ENCODE measurements at places on chromosomes 16 and 17.

- no peak for DNase-seq
These were observed 19.1 kb downstream of the SMYD4 start for GRCh38 chr17:1810450-1811103.

DNA sequence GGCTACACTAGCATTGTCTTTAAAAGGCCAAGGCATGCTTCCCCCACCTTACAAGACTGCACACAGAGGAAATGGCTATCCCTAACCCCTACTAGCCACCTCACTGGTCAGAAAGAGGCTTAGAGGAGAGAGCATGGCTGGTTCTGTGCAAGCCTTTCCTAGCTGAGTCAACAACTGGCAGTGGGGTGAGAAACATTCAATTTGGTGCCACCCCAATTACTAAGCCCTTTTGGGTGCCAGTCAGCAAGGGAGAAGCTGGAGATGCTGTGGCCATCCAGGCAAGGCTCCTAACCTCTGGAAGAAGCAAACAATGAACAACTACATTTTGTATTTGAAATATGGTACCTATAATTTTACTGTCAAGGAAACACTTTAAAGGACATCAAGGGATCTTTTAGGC, 4.7 kb upstream of the KAT7 start:
- DNase-seq: no peak

DNA sequence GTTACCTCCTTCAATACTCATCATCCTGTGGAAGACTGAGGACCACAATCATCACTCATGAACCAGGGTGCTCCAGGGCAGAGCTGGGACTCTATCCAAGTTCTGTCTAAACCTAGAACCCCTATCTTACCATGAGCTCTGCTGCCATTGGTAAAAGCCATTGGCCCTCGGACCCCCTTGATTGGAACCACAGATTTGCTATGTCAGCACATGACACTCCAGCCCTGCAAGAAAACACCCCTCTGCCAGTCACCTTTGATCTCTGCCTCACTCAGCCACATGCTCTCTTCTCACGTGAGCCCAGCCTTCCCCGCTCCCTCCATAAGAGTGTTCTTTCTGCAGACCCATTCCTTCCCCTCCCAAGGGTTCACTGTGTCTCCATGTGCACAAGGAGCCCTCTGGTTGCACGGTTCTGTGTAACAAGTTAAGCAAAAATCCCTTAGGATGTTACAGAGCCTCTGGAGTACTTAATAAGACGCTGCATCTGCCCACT, 468.8 kb upstream of the DYNLRB2 start:
- no peak for DNase-seq

- DNase-seq: no peak
These were observed 6.6 kb downstream of the FAM20A start for GRCh38 chr17:68594552-68594951.

DNA sequence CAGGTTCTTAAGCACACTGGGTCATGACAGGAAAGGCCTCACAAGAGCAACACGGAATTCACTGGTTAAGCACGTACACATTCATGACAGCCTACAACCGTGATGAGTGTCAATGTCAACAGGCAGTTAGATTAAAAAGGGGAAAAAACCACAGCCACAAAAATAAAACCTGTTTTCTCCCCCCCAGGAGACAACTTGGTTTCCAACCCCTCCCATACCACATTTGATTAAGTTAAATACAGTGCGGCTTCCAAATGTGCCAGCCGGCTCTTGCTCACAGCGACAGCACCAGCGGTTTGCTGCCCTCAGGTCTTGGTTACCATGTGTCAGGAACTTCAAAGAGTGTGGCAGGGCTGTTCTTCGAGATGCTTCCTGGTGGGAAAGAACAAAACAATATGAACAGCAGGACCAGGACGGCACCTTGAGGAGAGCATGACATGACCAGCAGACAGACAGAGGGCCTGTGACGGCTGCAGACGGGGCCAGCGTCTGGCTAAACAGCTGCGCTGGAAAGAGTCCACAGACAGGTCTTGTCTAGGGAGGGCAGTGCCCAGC, 193.6 kb downstream of the PARN start:
- DNase-seq: no peak

- DNase-seq: no peak
These were observed 5.4 kb upstream of the TPPP3 start for GRCh38 chr16:67398546-67399217.

DNA sequence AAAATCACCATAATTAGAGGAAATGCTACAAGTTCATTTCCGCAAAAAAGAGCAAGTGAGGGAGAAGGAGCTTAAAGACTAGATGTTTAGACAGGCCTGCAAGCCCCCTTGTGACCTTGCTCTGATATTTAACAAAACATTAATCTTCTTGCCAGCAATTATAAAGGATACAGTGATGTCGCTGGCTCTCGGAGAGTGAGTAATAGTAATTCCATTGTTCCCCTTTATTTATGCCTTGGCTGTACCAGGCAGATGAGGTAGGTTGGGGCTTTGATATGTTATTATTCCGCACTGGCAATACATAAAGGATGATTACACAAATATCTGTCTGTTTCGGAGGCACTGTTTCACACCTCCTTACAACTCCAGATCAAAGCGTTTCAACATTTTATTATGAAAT, 204.8 kb upstream of the SALL1 start:
- DNase-seq: no peak

DNA sequence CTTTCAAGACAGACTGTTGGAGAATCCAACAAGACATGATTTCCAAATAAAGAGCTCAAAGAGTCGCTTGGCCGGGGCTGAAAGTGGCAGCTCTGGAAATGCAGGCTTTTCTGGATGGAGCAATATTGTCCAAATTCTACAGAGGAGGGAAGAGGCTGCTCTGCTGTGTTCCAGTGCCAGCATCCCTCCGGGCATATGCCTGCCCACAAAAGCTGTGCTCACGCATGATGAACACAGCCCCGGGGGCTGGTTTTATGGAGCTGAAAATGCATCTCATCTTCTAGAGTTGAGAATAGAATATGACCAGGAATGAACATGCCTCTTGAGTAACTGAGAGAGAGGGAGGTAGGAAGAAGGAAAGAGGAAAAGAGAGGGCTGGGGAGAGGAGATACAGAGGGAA, 74.7 kb upstream of the TOX3 start:
- no peak for DNase-seq

DNA sequence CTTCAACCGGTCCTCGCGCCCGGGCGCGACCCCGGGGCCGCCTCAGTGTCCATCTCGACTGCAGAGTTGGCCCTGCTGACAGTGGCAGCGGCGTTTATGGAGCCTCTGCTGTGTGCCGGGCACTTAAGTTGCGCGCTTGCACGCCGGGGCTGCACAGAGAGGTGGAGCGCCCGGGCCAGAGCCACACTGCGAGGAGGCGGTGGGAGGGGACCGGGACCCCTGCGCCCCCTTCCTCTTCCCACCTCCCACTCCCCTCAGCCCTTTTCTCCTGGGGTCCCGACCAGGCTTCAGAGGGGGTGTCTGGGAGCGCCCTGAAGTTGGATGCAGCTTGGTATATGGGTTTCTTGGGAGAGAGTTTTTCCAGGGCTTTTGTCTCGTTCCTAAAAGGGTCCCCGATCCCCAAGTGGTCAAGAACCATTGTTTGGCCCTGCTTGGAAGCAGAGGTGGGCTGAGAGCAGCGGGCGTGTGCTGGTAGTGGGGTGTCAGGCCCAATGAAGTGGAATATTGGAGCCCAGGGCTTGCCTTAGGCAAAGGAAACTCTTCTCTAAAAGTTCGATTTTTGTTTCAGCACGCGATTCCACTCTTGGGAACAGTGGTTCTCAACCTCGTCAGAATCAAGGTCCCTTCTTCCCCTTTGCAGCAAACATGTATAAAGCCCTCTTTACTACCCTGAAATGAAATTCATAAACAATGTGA, 605 bp downstream of the MRTFB start:
- no peak for DNase-seq

GRCh38 chr17:63240106-63240505, 206.0 kb downstream of the CYB561 start:
- DNase-seq: no peak

- DNase-seq: no peak
These were observed 2.4 kb downstream of the CCR7 start for GRCh38 chr17:40562838-40563219.

DNA sequence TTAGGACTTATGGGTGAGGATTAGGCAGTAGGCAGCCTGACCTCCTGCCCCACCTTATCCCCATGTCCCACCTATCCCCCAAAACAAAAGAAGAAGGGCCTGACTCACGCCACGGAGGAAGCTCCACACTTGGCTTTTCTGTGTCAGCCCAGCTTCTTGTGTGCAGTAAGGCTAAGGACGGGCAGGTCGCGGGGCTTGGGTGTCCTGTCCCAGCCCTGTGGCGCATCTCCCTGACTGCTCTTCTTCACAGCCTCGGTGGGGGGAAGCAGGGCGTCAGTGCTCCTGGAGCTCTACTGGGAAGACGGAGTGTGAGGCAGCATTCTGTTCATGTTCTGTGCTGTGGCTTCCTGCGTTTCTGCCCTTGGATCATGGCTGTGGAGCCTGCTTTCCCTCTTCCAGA, 34.6 kb upstream of the ALDH3A2 start:
- DNase-seq: no peak

DNA sequence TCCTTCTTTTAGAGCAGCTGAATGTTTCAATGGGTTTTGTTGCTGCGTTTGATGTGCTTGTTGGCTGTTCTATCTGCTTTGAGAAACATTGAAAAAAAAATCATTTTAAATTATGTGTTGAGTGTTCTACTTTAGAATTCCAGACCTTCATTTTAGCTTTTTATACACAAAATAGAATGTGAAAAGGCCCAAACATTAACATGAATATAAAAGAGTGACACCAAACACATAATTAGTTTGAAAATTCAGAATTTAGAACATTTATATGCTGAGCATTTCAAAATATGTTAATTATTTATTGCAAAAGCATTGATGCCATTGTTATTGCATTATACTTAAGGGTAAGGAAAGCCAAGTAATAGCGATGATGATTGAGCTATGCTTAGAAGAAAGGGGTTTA, 2.9 kb downstream of the NFAT5 start:
- no peak for DNase-seq

- no peak for DNase-seq
These were observed 23.4 kb downstream of the BAIAP2 start for GRCh38 chr17:81058263-81058871.

DNA sequence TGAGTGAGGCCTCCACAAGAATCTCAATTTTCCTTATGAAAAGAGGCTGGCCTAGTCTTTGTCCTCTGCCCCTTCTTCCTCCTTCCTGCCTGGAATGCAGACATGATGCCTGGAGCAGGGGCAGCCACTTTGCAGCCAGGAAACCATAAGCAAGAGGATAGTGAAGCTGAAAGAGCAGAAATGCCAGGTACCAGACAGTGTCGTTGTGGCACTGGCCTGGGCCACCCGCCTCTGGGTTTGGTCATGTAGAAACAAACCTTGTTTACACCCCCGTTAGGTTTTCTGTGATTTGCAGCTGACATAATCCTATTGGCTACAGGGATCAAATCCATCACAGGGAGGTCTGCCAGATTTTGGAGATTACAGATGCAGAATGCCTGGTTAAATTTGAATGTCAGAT, 16.5 kb downstream of the CBFA2T3 start:
- DNase-seq: no peak

DNA sequence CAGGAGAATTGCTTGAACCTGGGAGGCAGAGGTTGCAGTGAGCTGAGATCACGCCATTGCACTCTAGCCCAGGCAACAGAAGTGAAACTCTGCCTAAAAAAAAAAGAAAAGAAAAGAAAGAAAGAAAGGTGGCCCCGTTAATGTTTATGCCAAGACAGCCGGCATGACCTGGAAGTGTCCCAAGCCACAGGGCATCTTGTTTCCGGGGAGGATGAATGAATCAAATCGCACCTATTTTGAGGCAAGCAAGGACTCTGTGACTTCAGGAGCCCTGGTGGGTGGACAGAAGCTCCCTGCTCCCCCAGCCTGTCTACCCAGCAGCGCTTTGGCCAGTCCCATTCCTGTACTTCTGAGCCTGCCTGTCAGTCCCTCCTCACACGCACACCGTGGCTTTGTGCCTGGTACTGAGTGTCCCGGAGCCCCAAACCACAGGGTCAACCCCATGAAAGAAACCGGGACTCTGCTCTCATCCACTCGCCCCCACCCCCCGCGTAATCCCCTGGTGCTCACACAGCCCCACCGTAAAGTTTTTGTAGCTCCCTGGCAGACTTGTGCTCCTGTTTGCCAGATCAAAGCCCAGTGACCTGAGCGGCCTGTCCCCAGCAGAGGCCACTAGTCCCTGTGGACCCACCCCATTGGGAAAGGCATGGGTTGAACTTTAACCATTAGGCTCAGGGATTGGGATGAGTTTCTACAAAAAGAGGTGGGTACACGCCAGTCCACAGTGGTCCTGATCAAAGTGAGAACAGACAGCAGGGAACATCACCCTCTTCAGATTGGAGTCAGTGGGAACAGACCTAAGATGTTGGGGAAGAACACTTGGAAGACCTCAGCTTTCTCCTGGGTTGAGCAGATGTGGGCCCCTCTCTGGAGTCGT, 19.3 kb downstream of the CD2BP2 start:
- no peak for DNase-seq

DNA sequence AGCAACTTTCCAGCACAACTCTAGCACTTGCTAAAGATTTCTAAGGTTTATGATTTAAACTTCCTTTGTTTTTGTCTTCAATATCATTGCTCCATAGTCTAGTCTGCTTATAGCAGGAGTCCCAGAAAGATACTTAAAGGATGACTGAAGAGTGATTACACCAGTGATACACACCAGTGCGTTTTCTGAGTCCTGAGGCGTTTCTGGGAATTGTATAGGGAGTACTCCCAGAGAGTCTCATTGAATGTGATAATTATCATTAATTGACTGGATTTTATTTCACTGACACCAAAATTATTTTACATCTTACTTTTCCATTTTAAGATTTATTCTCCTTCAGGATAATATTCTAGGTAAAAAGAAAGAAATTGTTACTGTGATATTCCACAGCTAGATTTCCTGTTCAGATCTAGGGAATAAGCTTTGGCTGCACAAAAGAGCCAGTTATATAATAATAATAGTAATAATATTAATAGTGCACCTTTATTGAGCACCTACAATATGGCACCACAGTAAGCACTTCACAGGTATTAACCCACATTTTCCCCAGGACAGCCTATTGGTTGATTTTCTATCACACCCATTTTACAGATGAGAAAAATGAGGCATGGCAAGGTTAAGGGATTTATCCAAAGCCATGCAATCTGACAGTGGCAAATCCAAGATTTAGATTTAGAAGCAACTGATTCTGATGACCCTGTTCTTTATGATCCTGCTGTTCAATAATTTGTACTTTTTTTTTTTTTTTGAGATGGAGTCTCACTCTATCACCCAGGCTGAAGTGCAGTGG, 62.6 kb downstream of the IRX5 start:
- DNase-seq: no peak

- no peak for DNase-seq
These were observed 18.8 kb upstream of the FAAP100 start for GRCh38 chr17:81570964-81571363.

- DNase-seq: no peak
These were observed 127.0 kb downstream of the XYLT1 start for GRCh38 chr16:17343728-17344127.

- DNase-seq: no peak
These were observed 75.8 kb downstream of the WNT3 start for GRCh38 chr17:46742565-46743270.
